ENCODE measurements at places on chromosomes 13 and 19. TPM values are rescaled to one million over a fixed set of nuclear protein-coding genes. Genes with fewer than 3 reads are reported as not detected.

DNA sequence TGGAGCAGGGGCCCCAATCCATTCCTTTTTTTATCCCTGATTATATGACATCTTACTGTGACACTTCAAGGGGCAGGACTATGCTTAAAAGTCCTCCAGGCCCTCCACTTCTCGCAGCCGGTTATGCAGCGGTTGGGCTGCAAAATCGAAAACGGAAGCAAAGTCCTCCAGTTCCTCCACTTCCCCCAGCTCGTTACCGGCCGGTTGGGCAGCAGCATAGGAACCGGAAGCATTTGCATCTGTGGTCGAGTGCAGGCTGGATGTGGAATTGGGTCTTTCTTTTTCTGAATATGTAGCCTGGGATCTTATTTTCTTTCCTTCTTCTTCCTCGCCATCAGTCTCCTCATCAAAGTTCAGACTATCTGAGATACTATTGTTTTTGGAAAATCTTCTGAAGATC is 46.1 kb downstream of the OXGR1 start:
- peaks cover 2% of the 10 kb centered on the region for H3K4me1 ChIP-seq
- H3K4me3 ChIP-seq, result no peak overlapping the region
- H3K27ac ChIP-seq, result no peak overlapping the region
- H3K27me3 ChIP-seq, result no peaks in the 10 kb centered on the region
- H3K36me3 ChIP-seq, result no peaks in the 10 kb centered on the region
- no peak for DNase-seq

The RPL28 gene
- 463 TPM for total RNA-seq

The DUXA gene
- total RNA-seq, result not detected

The SKA3 gene
- 7.0 TPM for total RNA-seq

- no peak for DNase-seq
- peak overlapping the region; percentile 24 for H3K4me3 ChIP-seq
- H3K4me1 ChIP-seq, result no peaks in the 10 kb centered on the region
- no peaks in the 10 kb centered on the region for H3K36me3 ChIP-seq
- no peak overlapping the region for H3K27ac ChIP-seq
Measured at GRCh38 chr13:91174886-91175501, 172.5 kb upstream of the MIR17HG start.

GRCh38 chr19:33064458-33064791 is 263 bp downstream of the RHPN2 start:
- H3K36me3 ChIP-seq, result no peaks in the 10 kb centered on the region
- H3K4me3 ChIP-seq, result peak overlapping the region; percentile 11
- H3K4me1 ChIP-seq, result peaks cover 8% of the 10 kb centered on the region
- DNase-seq, result peak; percentile 8
- H3K27ac ChIP-seq, result no peak overlapping the region

The COX7A1 gene
- total RNA-seq, result 185 TPM

DNA sequence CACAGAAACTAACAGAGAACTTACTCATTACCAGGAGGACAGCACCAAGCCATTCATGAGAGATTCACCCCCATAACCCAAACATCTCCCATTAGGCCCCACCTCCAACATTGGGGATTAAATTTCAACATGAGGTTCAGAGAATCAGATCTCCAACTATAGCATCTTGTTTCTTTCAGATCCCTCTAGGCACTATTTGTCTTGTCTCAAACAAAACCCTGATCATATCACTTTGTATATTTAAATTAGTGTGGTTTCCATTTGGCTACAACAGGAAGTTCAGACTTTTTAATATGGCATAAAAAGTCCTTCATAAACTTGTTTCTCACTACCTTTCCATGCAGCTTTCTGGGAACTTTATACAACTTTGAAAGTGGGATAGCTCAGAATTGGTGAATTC is 699.0 kb upstream of the MIR17HG start:
- H3K4me1 ChIP-seq, result no peaks in the 10 kb centered on the region
- no peaks in the 10 kb centered on the region for H3K27me3 ChIP-seq
- DNase-seq, result no peak
- no peak overlapping the region for H3K27ac ChIP-seq

The FCER2 gene
- 0.44 TPM for total RNA-seq

- DNase-seq, result peak; percentile 40
- peaks cover 6% of the 10 kb centered on the region for H3K36me3 ChIP-seq
- peaks cover 4% of the 10 kb centered on the region for H3K4me1 ChIP-seq
- no peak overlapping the region for H3K4me3 ChIP-seq
Measured at GRCh38 chr13:99258946-99259345, 767 bp upstream of the GPR18 start.

The GRK1 gene
- total RNA-seq, result 0.22 TPM

The GRIK5 gene
- total RNA-seq, result 1.3 TPM

The FFAR2 gene
- 0.22 TPM for total RNA-seq

GRCh38 chr13:45932676-45933075 is 81.1 kb upstream of the SIAH3 start:
- DNase-seq, result peak; percentile 50
- no peaks in the 10 kb centered on the region for H3K4me1 ChIP-seq
- no peak overlapping the region for H3K4me3 ChIP-seq
- no peaks in the 10 kb centered on the region for H3K36me3 ChIP-seq
- peaks cover 6% of the 10 kb centered on the region for H3K27me3 ChIP-seq
- no peak overlapping the region for H3K27ac ChIP-seq

The GNA15 gene
- total RNA-seq, result 2.0 TPM

DNA sequence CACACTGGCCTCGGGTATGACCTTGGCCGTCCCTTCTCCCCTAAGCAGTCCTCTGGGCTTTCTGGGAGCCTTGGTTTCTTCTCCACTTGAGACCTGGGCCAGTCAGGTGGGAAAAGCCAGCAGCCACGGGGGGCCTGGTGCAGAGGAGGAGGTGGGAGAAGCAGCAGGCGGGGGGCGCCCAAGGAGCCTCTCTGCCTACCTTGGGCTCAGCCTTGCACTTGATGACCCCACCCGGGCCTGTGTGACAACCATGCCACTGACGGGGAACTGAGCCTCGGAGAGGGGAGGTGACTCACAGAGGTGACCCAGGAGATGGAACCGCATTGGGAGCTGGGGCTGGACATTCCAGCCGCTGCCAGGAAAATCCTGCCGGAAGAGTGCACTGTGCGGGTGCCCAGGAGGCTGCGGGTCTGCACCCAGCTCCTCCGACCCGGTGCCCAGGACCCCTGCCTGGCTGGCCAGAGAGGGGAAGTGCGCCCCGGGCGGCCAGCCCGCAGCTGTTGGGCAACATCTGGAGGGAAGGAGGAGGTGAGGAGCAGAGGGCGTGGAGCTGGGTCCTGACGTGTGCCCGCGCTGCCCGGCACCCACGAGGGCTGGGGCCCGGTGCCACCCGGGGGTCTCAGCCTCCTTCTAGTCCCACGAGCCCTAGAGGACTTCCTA is 23.4 kb upstream of the SLC7A10 start:
- H3K4me1 ChIP-seq, result peaks cover 27% of the 10 kb centered on the region
- no peaks in the 10 kb centered on the region for H3K27me3 ChIP-seq
- DNase-seq, result no peak
- H3K36me3 ChIP-seq, result no peaks in the 10 kb centered on the region
- no peak overlapping the region for H3K4me3 ChIP-seq
- H3K27ac ChIP-seq, result no peak overlapping the region

- H3K36me3 ChIP-seq, result peaks cover 49% of the 10 kb centered on the region
- H3K27ac ChIP-seq, result no peak overlapping the region
- DNase-seq, result peak; percentile 30
- peaks cover 28% of the 10 kb centered on the region for H3K4me1 ChIP-seq
- no peaks in the 10 kb centered on the region for H3K27me3 ChIP-seq
Measured at GRCh38 chr19:55656988-55657747, 2.3 kb downstream of the U2AF2 start.

GRCh38 chr13:87677043-87677495 is 5.9 kb downstream of the SLITRK5 start:
- no peak overlapping the region for H3K4me3 ChIP-seq
- H3K27me3 ChIP-seq, result peaks cover 49% of the 10 kb centered on the region
- peaks cover 10% of the 10 kb centered on the region for H3K36me3 ChIP-seq
- H3K4me1 ChIP-seq, result peaks cover 12% of the 10 kb centered on the region
- no peak for DNase-seq

DNA sequence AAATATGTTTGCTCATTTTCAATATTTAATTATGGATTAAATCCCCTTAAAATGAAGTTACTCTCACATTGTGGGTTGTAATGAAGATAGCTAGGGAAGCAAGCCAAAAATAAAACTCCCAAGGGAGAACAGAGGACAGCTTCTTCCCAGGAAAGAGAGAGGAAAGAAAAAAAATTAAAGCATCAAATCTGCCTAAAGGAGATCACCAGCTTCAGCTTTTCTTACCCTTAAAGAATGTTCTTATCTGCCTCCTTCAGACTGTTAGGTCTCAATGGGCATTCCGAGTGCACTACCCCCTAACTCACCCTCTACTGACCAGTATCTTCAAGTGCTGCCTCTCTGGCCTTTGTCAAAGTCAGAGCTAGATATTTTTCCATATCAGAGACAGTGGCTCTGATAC is 55.2 kb downstream of the XPO4 start:
- H3K27me3 ChIP-seq, result no peaks in the 10 kb centered on the region
- DNase-seq, result peak; percentile 40
- H3K27ac ChIP-seq, result no peak overlapping the region
- H3K4me1 ChIP-seq, result no peaks in the 10 kb centered on the region

DNA sequence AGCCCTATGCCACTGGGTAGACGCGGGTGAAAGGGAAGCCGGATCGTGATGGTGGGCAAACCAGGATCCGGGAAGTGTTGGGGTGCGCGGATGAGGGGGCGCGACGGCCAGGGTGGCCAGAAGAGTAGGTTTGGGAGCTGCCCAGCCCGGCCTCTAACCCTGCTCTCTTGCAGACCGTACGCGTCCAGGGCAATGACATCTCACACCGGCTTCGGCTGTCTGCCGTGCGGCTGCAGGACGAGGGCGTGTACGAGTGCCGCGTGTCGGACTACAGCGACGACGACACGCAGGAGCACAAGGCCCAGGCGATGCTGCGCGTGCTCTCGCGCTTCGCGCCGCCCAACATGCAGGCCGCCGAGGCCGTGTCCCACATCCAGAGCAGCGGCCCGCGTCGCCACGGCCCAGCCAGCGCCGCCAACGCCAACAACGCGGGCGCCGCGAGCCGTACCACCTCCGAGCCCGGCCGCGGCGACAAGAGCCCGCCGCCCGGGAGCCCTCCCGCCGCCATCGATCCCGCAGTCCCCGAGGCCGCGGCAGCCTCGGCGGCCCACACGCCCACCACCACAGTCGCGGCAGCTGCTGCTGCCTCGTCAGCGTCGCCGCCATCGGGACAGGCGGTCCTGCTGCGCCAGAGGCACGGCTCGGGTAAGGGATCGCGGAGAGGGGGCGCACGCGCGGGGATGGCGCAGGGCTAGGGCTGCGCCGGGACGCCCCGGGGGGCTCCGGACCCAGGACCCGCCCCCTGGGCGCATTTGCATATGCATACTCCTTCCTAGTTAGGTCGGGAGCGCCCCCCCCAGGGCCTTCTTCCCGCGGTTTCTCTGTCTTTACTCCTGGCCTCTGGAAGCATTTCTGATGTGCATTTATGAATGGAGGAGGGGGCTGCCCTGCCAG is 4.1 kb downstream of the VSTM2B start:
- peaks cover 87% of the 10 kb centered on the region for H3K27me3 ChIP-seq
- H3K4me1 ChIP-seq, result peaks cover 34% of the 10 kb centered on the region
- H3K27ac ChIP-seq, result no peak overlapping the region
- DNase-seq, result no peak
- no peak overlapping the region for H3K4me3 ChIP-seq
- no peaks in the 10 kb centered on the region for H3K36me3 ChIP-seq

GRCh38 chr13:27960362-27961226 is 8.5 kb downstream of the CDX2 start:
- peaks cover 88% of the 10 kb centered on the region for H3K27me3 ChIP-seq
- peak; percentile 44 for DNase-seq
- no peaks in the 10 kb centered on the region for H3K36me3 ChIP-seq
- H3K4me3 ChIP-seq, result peak overlapping the region; percentile 17
- H3K4me1 ChIP-seq, result peaks cover 13% of the 10 kb centered on the region

The IER2 gene
- total RNA-seq, result 18.2 TPM

DNA sequence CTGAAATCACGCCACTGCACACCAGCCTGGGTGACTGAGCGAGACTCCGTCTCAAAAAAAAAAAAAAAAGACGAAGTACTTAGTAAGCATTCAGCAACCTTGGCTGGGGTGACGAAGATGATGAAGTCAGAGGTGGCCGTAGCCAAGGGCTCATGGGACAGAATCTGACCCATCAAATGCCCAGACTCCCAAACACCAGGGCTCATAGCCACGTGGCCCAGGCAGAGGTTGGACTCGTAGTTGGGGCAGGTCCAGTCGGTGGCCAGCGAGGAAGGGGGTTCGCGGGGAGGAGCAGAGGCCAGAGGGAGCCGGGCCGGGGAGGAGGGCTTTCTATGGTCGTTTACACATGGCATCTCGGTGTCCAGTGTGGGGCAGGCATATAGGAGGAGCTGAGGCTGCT is 52.1 kb upstream of the EHD2 start:
- no peaks in the 10 kb centered on the region for H3K27me3 ChIP-seq
- no peak overlapping the region for H3K4me3 ChIP-seq
- peaks cover 11% of the 10 kb centered on the region for H3K4me1 ChIP-seq
- no peak overlapping the region for H3K27ac ChIP-seq
- H3K36me3 ChIP-seq, result peaks cover 25% of the 10 kb centered on the region

The AMER2 gene
- 0.04 TPM for total RNA-seq

The KLK8 gene
- not detected for total RNA-seq

- no peak overlapping the region for H3K4me3 ChIP-seq
- no peaks in the 10 kb centered on the region for H3K27me3 ChIP-seq
- no peak for DNase-seq
- no peaks in the 10 kb centered on the region for H3K36me3 ChIP-seq
- no peak overlapping the region for H3K27ac ChIP-seq
Measured at GRCh38 chr13:41199526-41199925, 5.2 kb upstream of the KBTBD7 start.

DNA sequence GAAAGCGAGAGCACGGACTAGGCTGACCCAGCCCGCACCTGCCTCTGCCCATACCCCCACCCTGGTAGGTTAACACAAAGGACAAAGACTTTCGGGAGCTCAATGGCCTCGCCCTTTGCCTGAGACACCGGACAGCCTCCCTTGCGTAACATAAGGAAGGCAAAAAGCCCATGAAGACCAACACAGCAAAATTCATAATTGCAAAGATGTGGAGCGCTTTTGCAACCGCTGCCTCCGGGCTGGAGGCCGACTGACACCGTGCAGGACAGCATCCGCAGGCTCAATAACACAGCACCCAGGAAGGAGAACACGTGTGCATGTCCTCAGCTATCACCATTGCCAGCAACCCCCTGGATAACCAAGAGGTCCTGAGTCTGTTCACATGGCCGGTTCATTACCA is 15.4 kb downstream of the LILRA1 start:
- no peak for DNase-seq
- H3K27ac ChIP-seq, result no peak overlapping the region
- H3K27me3 ChIP-seq, result no peaks in the 10 kb centered on the region
- H3K36me3 ChIP-seq, result no peaks in the 10 kb centered on the region

The PGLYRP1 gene
- total RNA-seq, result 0.27 TPM

DNA sequence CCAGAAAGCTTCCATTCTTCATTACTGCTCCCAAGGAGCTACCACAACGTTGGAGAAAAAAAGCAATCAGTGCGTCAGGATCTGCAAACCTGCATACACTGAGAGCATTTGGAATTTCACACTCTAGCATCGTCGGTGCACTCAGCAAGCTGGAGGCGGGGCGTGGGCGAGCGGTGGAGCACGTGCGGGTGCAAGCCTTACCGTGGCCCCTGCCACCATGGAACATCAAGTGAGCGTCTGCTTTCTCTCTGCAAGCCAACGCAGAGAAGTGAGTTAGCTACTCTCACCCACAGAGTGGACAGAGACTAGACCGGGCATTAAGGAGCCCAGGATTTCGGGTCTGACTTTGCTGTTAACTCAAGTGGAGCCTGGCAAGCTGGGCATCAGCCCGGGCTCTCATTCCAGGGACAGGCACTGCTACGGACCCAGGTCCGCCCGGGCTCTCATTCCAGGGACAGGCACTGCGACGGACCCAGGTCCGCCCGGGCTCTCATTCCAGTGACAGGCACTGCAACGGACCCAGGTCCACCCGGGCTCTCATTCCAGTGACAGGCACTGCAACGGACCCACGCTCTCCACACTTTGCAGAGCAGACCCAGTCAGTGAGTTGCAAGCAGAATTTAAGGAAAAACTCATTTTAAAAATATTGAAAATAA is 124.1 kb upstream of the SPACA7 start:
- peaks cover 3% of the 10 kb centered on the region for H3K4me1 ChIP-seq
- H3K4me3 ChIP-seq, result no peak overlapping the region
- H3K27ac ChIP-seq, result no peak overlapping the region
- no peaks in the 10 kb centered on the region for H3K36me3 ChIP-seq
- H3K27me3 ChIP-seq, result peaks cover 6% of the 10 kb centered on the region
